ELR (cell line): ENCODE measurements at places on chromosomes 6 and 20.
A peak's percentile ranks its signal among the peaks of the same experiment; 100 is the strongest.

- no peak for DNase-seq
Measured at GRCh38 chr6:114762145-114762544, 419.3 kb upstream of the HS3ST5 start.

GRCh38 chr6:137808836-137809315 is 58.2 kb upstream of the TNFAIP3 start:
- DNase-seq: no peak

DNA sequence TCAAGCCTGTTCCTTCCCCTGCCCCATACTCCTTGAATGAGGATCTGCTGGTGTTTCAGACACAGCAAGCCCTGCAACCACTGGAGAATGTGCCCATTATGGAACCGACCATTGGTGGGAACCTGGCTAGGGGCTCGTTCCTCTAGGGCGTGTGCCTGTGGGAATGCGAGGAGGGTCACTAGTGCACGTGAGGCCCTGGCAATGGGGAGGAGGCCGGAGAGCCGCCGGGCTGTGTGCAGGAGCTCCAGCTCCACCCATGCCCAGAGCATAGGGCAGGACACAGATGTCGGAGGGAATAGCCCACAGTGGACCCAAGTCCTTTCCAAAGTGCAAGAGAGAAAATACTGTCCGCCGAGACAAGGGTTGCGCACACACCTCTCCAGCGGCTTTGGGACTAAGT is 99.3 kb downstream of the ERMARD start:
- no peak for DNase-seq

- DNase-seq: no peak
Measured at GRCh38 chr6:14269436-14269835, 151.9 kb downstream of the CD83 start.

DNA sequence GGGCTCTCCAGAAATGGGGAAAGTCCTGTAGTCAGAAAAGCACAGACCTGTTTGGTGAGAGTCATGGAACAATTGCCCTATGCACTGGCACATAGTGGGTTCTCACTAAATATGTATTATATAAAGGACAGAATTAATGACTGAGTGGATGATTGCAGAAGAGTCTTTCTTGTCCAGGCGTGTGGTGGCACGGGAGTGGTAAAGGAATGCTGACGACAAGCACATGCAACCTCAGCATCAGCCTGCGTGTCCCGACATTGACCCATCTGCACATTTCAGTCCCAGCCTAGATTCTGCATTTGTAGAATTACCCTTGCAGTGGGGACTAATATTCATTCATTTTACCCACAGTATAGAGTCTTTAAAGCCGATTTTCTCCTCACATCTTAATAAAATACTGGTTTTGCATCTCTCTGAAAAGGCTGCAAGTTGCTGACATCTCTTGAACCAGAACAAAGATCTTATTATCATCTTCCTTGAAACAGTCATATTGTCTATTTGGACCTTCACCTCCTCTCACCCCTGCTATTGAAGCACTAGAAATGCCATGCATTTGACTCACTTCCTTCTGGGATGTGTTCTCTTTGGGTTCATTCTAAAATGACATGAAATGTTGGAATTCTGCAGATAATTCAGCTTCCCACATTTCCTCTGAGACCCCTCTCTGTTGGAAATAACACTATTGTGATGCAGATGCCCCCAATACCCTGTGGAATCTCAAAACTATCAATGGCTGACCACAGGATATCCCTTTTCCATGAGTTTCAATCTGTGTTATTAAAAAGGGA is 883.6 kb upstream of the FLRT3 start:
- DNase-seq: no peak

DNA sequence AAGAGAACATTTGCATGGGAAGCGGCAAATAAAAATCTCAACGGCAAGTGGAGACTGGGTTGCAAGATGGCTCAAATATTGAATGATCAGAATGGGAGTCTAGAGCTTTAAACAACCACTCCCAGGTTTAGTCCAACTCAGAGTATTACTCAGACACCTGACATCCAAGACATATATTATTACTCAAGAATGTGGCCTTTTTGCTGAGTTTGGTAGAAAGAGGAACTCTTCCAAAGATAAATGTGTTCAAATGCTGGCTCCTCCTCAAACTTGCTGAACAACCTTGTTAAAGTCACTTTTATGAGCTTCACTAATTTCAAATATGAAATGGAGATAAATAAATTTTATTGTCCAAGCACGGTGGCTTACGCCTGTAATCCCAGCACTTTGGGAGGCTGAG is 77.8 kb downstream of the ESR1 start:
- no peak for DNase-seq

DNA sequence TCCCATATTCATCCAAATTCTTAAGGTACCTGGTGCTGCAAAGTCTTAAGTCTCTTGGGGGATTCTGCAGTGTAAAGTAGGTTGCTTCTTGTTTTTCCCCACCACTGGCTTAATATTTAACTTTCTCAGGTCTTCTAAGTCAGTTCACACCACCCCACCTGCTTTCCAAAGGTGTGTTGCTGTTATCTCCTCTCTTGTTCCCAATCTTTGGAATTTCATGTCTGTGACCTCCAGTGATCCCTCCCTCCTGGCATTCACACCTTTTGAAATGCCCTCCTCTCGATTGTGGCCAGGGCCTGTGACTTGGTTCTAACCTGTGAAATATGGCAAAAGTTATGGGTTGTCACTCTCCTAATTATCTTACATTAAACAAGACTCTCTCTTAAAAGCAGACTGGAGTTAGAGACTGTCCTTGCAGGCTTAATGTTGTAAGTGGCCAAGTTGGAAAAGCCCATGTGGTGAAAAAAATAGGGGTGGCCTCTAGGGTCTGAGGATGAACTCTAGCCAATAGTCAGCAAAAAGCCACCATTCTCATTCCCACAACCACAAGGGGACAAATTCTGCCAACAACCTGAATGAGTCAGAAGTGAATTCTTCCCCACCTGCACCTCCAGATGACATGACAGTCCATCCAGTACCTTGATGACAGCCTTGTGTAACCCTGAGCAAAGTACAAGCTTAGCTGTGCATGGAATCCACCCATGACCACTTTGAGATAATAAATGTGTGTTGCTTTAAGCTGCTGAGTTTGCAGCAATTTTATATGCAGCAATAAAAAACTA is 45.1 kb downstream of the ADGRF1 start:
- DNase-seq: no peak

- peak; percentile 78 for DNase-seq
Measured at GRCh38 chr6:100573166-100573565, 108.4 kb upstream of the SIM1 start.

DNA sequence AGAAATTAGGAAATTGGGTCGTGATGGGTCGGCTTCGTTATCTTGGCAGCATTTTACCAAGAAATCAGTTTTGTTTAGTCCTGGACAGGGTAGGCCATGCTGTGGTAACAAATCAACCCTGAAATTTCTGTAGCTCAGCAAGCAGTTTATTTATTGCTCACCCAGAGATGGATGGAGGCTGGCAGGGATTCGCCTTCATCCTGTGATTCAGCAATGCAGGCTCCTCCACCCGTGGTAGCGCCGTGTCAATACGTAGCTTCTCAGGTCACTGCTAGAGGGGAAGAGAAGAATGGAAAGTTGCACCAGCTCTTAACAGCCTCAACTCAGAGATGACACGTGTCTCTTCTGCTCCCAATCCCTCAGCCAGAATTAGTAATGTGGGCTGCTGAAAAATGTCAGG is 157.0 kb upstream of the SGK1 start:
- DNase-seq: no peak

DNA sequence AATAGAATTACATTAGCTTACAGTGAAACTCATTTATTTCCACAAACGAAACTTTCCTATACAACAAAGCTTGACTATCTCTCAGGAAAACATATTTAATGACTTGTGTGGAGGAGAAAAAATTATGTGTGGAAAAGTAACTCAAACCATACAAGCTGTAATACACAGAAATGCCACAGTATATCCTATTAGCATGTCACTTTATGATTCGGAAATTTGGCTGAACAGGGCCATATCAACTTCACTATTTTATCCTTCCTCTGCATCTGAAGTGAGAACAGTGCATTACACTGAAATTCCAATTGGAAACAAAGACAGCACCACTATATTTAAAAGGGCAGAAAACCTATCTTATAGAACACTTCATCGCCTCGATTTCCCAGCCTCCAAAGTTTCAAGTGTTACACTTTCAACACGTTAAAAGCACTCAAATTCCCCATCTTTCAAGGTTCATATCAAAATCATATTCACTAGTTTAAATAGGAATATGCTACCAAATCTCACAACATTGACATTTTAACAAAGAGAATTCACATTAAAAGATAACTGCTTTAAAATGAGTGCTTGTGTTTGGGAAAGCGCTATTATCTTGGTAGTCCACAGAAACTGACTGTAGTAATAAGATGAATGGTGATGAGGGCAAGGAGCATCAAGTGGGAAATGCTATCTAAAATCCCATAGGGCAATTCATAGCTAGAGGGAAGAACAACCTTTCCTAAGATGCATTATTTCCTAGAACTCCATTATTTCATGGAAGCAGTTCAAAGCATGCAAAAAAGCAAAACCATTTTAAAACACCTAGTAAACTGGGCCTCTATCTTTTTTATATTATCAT is 1.8 kb downstream of the REV3L start:
- peak; percentile 56 for DNase-seq

DNA sequence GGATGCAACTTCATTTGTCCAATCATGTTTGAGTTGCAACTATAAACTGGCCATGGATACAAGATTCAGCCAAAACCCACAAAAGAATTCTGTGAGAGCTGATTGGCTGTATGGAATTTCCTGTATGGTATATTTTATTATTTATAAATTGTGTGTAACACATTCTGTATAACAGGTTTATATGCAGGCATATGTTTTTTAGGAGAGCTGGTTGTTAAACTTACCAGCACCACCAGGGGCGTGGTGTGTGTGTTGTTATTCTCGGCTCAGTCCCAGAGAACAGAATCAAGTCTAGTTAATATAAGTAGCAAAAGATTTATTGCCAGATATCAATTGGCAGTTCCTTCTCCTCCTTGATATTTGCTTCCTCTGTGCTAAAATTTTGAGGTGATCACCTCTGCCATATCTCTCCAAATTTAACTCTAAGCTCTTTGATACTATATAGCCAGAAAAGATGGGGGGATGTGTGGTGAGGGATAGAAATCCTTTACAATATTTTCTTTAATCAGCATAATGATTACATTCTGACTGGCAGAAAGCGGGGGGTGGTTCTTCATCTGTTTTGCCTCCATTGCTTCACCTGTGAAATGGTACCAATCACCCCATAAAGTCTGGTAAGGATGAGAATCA is 22.9 kb downstream of the CNBD2 start:
- DNase-seq: peak; percentile 64

DNA sequence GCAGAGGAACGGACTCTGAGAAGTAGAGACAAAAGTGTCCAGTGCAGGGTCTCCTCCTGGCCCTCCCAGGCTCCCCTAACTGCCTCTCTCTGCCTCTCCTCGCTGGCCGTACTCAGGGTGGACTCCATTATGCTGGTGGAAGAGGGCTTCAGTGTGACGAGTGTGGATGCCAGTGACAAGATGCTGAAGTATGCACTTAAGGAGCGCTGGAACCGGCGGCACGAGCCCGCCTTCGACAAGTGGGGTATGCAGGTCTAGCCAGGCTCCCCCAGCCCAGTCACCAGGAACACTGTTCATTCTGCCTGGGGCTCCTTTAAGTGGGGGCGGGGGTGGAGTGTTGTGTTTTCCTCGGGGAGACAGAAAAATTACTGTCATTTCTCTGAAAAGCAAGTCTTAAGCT is 1.5 kb downstream of the GNMT start:
- no peak for DNase-seq

GRCh38 chr20:15643713-15644112 is 929.5 kb downstream of the KIF16B start:
- peak; percentile 13 for DNase-seq

DNA sequence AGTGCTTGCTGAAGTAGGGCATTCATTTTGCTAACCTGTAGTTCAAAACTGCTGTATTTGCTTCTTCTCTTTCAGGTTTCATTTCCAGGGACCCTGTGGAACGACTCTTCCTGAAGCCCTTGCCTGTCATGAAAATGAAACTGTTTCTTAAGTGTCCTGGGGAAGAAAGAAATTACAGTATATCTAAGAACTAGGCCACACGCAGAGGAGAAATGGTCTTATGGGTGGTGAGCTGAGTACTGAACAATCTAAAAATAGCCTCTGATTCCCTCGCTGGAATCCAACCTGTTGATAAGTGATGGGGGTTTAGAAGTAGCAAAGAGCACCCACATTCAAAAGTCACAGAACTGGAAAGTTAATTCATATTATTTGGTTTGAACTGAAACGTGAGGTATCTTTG is 3.4 kb upstream of the NOL7 start:
- DNase-seq: no peak

GRCh38 chr6:35454391-35455110 is 2.4 kb downstream of the FANCE start:
- no peak for DNase-seq

- DNase-seq: no peak
Measured at GRCh38 chr20:3580412-3580811, 82.8 kb downstream of the GFRA4 start.

DNA sequence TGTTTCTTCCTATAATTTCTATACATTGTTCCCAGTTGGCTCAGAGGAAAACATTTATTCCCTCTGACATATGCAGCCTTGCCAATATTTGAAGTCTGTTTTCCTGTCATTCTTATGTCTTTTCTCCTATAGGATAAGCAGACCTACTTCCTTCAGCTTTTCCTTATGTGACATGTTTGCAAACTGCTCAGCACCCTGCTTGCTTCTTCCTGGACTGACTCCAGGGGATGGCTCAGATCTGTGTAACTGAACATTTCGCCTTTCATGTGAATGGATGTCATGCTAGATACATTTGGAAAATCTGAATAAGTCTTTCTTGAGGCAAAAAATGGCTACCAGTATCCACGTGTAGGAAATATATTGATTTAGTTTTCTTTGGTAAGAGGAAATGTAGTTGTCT is 113.2 kb downstream of the CARMIL1 start:
- DNase-seq: no peak

- DNase-seq: peak; percentile 16
Measured at GRCh38 chr20:21520702-21521595, 7.1 kb upstream of the NKX2-2 start.

DNA sequence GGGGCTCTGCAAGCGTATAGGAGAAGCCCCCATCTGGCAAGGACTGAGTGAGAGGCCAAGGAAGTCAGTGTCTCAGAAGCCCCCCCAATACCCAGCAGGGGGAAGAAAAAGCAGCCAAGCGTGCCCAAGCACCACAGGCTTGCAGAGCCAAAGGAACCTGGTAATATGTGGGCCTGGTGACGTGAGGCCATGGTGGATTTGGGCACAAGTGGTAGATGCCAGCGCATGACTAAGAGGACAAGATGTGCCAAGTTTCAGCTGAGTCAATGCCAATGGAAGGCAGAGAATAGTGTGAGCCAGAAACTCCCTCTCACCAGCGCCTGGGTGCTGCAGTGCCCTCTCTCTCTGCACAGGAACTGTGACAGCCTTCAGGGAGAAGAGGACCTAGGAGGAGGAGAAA is 110.0 kb downstream of the QRSL1 start:
- DNase-seq: no peak

DNA sequence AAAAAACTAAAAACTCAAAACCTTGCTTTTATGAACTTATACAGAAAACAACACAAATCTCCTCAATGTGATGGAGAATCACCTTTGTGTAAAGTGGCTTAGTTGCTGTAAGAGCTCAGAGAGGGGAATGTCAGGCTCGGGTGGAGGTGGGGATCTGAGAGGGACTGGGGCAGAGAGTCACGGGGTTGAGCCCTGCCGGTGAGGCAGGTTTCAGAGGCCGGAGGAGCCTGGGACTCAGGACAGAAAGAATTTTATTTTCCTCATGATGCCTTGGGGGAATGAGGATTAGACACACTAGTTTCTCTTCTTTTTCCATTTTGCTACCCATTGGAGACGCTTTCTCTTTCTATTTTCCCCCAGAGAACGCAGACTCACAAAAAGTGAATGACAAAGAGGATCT is 252.3 kb upstream of the FOXQ1 start:
- no peak for DNase-seq

- no peak for DNase-seq
Measured at GRCh38 chr6:8276148-8276547, 159.2 kb downstream of the SLC35B3 start.
